Kidney tubule cell (primary cell): ENCODE measurements at places on chromosomes 7 and 10.

DNA sequence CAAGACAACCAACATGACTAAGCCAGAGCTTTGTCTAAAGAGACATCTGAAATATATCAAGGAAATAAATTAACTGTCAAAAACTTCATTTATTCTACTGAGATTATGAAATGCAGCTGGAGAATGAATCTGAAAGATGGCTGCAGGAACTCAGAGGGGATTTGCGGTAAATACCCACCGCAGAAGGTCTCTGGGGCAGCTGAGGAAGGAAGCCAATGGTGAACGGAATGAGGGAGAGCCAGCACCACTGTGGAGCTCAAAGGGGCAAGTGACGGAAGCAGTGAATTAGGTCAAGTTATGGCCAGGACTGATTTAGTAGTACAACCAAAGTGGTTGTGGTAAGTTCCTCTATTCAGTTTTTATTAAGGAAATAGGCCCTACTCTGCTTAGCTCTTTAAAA is 215.3 kb upstream of the GLI3 start:
- DNase-seq = no peak

DNA sequence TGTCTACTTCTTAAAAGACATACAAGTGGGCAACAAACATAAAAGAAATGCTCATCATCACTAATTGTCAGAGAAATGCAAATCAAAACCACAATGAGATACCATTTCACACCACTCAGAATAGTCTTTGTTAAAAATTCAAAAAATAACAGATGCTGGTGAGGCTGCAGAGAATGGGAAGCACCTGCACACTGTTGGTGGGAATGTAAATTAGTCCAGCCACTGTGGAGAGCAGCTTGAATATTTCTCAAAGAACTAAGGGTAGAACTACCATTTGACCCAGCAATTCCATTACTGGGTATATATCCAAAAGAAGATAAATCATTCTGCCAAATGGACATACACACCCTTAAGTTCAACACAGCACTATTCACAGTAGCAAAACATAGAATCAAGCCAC is 61.8 kb upstream of the STEAP1 start:
- no peak for DNase-seq

DNA sequence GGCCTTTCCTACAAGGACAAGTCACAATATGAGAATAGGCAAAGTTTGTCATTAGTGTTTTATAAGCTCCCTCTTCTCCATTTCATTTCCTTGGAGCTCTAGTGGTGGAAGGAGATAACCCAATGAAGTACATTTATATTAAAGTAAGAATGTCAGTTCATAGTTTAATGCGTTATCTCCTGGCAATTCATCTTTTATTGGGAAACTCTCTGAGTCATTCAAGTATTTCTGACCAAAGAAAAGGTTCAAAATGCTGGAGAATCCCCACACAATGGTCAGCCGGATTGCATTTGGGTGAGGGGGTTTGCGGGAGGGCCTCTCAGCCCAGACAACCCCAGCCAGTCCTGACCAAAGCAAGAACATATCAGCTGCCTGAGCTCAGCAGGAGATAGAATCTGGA is 321.5 kb upstream of the NRP1 start:
- no peak for DNase-seq

GRCh38 chr7:31883761-31884164 is 186.4 kb downstream of the PDE1C start:
- peak; percentile 71 for DNase-seq

DNA sequence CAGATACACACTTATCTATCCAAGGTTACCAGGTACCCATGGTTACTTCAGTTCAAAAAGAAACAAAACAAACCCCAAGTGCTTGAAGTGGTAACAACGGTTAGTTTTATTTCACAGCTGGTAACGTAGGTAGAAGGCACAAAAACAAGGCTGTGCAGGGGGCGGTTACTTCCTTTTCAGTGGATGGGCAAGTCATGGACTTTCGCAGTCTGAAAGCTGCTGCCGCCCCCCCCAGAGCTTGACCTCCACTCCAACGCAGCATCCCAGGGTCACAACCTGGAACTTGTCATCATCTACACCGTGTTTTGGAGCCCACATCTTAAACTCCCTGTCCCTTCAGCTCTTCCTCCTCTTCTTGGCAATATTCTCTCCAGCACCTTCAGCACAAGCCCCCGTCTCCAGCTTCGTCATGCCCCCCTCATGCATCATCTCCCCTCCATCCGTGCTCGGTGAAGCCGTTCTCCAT is 181.2 kb upstream of the ITGB1 start:
- DNase-seq = peak; percentile 58

GRCh38 chr10:61761825-61762217 is 99.1 kb downstream of the CABCOCO1 start:
- no peak for DNase-seq

- no peak for DNase-seq
These were observed 10.4 kb downstream of the NUB1 start for GRCh38 chr7:151351967-151352366.

GRCh38 chr7:30255064-30255769 is 29.2 kb upstream of the ZNRF2 start:
- DNase-seq = peak; percentile 79

GRCh38 chr10:7193369-7193768 is 217.5 kb downstream of the SFMBT2 start:
- no peak for DNase-seq
